ENCODE measurements at places on chromosomes 3 and 15. TPM values are rescaled to one million over a fixed set of nuclear protein-coding genes. Genes with fewer than 3 reads are reported as not detected.

The ANKRD34C gene
- total RNA-seq = 0.24 TPM

The ACSBG1 gene
- total RNA-seq = 0.79 TPM

The GMPS gene
- 50.5 TPM for total RNA-seq

The PTPRG gene
- total RNA-seq = 75.2 TPM

The SSUH2 gene
- total RNA-seq = 1.7 TPM

The SPSB4 gene
- total RNA-seq = 24.1 TPM

The LTF gene
- total RNA-seq = 1.6 TPM

The DAZL gene
- total RNA-seq = not detected

The SV2B gene
- total RNA-seq = 17.9 TPM

The TRPM1 gene
- total RNA-seq = not detected

The ZPLD1 gene
- 0.27 TPM for total RNA-seq

The CELSR3 gene
- 3.4 TPM for total RNA-seq

The CSTA gene
- 0.85 TPM for total RNA-seq

The FGF7 gene
- total RNA-seq = 36.8 TPM

The HAPLN3 gene
- 2.8 TPM for total RNA-seq

DNA sequence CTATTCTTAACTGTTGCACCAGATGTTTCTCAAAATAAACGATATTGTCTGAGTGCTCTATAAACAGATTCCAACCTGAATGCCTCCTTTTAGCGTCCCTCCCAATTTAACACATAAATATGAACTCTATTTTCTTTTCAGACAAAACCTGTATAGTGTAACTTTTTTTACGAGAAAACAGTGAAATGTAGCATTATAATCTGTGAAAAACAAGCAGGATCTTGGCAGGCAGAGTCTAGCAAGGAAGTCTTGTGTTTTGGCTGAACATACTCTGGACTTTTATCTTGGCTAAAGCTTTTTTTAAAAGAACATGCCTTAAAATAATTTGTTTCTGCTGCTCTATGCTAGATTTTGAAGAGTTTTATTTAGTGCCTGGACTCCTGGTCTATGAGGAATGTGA is 150.5 kb downstream of the ROBO2 start:
- ATAC-seq = no peak

- ATAC-seq = no peak
These were observed 28.9 kb upstream of the GPD1L start for GRCh38 chr3:32077260-32078084.

DNA sequence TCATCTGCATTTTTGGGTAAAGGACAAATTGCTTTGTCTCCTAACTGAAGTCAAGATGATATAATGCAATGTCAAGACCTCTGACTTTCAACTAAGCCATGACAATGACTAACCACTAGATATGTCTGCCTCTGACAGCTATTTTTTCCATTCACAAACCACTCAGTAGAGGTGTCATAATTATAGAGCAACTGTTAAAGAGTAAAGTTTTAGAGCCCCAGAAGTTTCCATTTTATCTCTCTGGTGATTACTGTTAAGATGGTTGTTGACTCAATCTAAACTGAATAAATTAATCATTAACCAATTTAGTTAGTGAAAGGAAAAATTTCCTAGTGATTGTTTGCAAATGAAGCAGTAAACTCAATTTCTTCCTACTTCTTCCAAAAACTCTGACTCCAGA is 779.9 kb downstream of the GRM7 start:
- no peak for ATAC-seq

DNA sequence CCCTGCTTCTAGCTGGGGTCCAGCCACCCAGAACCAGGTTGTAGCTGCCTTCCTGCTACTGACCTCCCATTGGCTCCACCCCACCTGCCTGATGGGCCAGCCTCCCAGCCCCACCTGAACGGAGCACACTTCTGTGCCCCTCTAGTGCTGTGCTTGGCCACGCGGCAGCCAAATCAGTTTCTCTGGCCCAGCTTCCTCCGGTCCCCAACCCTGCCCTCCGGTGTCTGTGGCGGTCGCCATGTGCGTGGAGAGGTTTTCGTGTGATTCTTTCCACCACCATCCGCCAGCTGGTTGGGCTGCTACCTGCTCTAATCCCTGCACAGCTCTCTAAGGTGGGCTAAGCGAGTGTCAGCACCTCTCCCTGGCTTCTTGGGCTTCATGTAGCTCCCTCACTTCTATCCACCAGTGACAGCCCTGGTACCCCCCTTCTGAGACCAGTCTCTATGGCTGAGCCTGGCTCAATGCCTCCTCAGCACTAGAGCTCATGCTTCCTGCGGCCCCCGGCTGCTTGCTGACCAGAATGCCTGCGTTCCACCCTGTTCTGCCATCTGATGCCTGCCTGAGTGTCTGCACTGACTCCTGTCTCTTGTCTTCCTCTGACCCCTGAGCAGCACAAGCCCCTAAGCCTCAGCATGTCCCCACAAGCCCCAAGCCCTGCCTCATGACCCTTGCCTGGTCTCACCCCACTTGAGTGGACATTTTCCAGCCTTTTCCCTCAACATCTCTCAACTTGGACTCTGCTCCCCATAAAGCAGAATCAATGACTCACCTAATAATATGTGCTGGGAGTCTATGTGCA is 23.2 kb upstream of the MAGEF1 start:
- ATAC-seq = no peak

- no peak for ATAC-seq
These were observed 263.9 kb upstream of the STT3B start for GRCh38 chr3:31268868-31269267.

DNA sequence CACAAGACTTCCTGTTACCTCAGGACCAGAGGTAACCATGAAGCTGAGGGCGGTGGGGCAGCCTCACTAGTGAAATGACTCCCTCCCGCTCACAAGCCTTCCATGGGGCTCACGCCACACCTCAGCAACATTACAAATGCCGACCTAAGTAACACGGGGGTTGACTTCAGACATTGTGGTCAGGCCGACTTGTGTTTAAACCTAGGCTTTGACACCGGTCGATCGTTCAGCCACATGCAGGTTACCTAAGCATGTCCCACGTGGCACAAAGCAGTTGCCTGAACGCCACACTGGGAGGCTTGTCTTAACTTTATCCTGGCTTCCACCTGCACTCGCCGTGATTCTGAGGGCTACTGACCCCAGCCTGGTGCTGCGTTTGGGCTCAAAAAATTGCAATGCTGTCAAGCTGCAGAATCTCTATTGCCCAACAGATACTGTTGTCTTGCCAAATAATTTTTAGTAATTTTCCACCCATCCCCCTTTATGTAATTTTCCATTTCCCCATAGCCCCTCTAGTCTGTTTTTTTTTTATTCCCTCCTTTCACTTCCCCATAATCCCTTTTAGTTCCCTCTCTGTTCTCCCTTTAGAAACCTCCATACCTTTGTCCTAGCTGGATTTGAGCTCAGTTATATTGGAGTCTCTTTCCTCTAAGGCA is 158.6 kb upstream of the RGMA start:
- ATAC-seq = no peak

- ATAC-seq = no peak
These were observed 16.3 kb upstream of the SMCO1 start for GRCh38 chr3:196531418-196531817.

DNA sequence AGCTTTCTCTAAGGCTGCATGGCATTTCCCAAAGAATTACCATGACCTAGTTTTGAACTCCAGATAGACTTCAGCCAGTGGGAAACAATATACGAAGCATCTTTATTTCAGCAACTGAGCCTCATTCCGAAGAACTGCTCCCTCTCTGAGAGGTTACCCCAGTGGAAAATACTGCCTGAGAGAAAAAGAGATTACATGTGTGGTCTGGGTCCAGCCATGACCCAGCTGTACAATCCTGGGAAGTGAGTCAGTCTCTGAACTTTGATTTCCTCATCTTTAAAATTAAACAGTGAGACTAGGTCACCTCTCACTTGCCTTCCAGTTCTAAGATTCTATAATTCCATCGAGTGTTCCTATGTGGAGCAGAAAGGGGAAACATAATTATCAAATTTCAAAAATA is 42.4 kb downstream of the TNIK start:
- no peak for ATAC-seq

GRCh38 chr3:185540695-185541094 is 11.7 kb downstream of the LIPH start:
- ATAC-seq = no peak

GRCh38 chr3:177729956-177730681 is 532.8 kb upstream of the TBL1XR1 start:
- ATAC-seq = no peak

GRCh38 chr3:42090973-42091731 is at the start of gene TRAK1:
TRAK1 (plus strand) TSS chr3:42091357; CDS start chr3:42091470, 113 bp downstream.
- peak; percentile 16 for ATAC-seq

DNA sequence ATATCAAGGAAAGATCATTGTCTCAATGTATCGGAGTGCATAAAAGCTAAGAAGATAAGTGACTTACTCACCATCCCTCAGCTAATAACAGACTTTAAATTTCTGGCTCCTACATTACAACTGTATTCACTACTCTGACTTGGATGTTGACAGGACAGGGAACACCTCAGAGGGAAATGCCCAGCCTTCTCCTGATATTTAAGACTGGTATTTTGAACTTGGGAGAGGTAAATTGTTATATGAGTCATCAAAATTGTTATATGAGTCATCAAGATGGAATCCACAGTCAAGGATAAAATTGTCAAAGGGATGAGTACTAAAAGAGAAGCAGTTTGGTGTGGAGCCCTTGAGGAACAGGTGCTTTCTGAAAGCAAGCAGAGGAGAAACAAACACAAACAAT is 961.4 kb downstream of the VGLL3 start:
- no peak for ATAC-seq

GRCh38 chr3:36248374-36248773 is 131.9 kb upstream of the STAC start:
- ATAC-seq = no peak

DNA sequence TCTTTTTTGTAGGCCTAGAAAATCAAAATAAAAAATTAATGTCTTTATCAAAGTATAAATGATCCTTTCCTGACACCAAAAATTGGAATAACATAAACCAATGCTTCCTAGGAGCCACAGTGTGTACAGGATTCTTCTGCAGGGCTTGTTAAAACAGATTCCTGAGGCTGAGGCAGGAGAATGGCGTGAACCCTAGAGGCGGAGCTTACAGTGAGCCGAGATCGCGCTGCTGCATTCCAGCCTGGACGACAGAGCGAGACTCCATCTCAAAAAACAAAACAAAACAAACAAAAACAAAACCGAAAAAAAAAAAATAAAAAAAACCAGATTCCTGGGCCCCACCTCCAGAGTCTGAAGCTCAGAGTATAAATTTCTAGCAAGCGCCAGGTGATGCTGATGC is 78.0 kb downstream of the PEX5L start:
- no peak for ATAC-seq

DNA sequence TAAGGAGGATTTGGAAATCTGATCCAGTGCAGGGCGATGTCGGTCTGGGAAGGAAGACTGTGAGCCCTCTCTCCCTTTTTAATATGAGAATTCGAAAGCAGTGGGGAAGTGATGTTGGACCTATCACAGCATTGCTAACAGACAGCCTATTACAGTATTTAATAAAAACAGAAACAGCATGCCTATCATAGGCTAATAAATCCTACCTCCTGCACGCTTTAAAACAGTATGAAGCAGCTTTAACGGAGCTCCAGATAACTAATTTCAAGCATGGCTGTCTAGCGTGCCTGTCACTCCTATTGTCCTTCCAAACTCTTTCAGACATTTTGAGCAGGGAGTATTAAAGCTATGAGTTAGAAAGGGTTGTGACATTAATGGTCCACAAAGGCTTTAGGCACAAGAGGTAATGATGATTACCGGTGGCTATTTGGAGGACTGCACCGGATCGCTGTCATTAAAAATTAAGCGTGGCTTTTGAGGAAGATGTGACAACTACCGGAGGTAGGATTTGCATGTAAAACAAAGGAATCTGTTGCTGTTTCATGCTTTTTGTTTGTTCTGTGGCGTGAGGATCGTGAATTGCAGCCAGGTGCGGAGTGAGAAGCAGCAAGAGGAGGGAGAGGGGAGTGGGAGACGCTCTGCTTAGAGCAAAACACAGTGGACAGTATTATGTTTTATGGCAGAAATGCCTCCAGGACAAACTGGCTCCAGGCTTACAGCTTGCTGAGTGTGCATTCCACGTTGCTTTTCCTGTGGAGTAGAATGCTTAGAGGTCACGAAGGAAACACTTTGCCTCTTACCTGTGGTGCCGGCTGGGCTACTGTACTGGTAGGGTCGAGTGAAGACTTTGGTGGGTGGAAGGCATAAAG is at the start of gene KCNMB2:
KCNMB2 (plus strand) TSS at position 226 of the 869 bp plus-strand sequence.
- peak; percentile 90 for ATAC-seq

DNA sequence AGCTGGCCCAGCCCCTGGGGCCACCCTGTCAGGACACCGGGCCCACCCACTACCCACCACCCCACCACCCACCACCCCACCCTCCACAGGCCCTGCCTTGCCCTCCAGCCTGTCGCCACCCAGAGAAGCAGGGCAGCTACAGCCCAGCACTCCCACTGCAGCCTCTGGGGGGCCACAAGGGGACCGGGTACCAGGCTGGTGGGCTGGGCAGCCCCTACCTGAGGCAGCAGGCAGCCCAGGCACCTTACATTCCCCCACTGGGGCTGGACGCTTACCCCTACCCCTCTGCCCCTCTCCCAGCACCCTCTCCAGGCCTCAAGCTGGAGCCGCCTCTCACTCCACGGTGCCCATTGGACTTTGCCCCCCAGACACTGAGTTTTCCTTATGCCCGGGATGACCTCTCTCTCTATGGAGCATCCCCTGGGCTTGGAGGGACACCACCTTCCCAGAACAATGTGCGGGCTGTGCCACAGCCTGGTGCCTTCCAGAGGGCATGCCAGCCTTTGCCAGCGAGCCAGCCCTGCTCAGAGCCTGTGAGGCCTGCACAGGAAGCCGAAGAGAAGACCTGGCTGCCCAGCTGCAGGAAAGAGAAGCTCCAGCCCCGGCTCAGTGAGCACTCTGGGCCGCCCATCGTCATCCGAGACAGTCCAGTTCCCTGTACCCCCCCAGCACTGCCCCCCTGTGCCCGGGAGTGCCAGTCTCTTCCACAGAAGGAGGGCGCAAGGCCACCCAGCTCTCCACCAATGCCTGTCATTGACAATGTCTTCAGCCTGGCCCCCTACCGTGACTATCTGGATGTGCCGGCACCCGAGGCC is 5.3 kb downstream of the C15orf39 start:
- no peak for ATAC-seq

DNA sequence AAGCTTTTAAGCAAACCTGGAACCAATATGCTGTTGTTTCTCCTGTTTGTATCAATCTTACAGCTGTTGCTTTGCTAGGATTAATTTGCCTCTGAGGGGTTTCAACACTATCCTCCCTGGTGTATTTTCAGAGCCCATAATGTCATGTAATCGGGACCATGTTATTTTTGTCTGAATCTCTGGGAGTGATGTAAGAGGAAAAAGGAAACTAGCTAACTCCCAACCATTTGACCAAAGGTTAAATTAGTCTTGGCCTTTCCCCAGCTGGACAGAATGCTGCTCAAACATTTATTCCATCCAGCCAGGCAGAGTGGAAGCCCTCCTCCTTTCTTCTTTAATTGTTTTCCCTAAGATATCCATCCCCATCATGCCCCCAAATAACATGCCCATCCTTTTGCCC is 142.2 kb downstream of the ALDH1A2 start:
- ATAC-seq = no peak

GRCh38 chr15:90680371-90680935 is 36.7 kb upstream of the BLM start:
- ATAC-seq = peak; percentile 97

DNA sequence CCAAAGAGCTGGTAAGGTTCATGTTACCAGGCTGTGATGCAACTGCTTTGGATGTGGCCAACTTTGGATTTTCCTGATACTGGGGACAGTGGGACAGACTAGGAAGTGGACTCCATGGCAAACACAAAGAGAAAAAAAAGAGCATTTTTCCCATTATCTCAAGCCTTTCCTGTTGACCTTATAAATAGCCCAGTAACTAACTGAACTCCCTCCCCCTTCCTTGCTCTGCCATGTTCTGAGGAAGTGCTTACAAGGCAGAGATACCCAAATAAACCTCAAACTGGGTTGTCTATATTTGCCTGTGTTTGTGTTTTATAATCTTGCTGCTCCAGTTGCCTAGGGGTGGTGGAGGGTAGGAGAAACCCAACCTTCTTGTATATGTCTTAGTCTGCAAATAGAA is 27.3 kb upstream of the SLC9A9 start:
- no peak for ATAC-seq
